ENCODE measurements at places on chromosomes 4 and X. TPM values are rescaled to one million over a fixed set of nuclear protein-coding genes. Genes with fewer than 3 reads are reported as not detected.
A peak's percentile ranks its signal among the peaks of the same experiment; 100 is the strongest.

The NPNT gene
- 1.7 TPM for total RNA-seq

The GIMD1 gene
- not detected for total RNA-seq

- H3K4me1 ChIP-seq: no peaks in the 10 kb centered on the region
- no peak for DNase-seq
- H3K36me3 ChIP-seq: no peaks in the 10 kb centered on the region
- no peak overlapping the region for H3K27ac ChIP-seq
These were observed 25.3 kb upstream of the CLDN24 start for GRCh38 chr4:183347566-183347965.

- no peak overlapping the region for H3K4me3 ChIP-seq
- H3K4me1 ChIP-seq: peaks cover 5% of the 10 kb centered on the region
- H3K36me3 ChIP-seq: no peaks in the 10 kb centered on the region
- DNase-seq: no peak
- peak overlapping the region; percentile 77 for H3K27ac ChIP-seq
- no peaks in the 10 kb centered on the region for H3K27me3 ChIP-seq
These were observed 188.9 kb downstream of the ENOX2 start for GRCh38 chrX:130714135-130714534.

The NR3C2 gene
- total RNA-seq: 2.1 TPM

GRCh38 chrX:17535229-17535628 is 160.2 kb downstream of the NHS start:
- no peak overlapping the region for H3K27ac ChIP-seq
- no peaks in the 10 kb centered on the region for H3K27me3 ChIP-seq
- no peaks in the 10 kb centered on the region for H3K4me1 ChIP-seq
- H3K4me3 ChIP-seq: no peak overlapping the region

- H3K27me3 ChIP-seq: no peaks in the 10 kb centered on the region
- peaks cover 47% of the 10 kb centered on the region for H3K4me1 ChIP-seq
- H3K27ac ChIP-seq: peak overlapping the region; percentile 84
- DNase-seq: peak; percentile 21
These were observed 73.3 kb downstream of the RGS12 start for GRCh38 chr4:3365871-3366842.

The MID2 gene
- 3.7 TPM for total RNA-seq

GRCh38 chr4:73874386-73874785 is 5.2 kb downstream of the CXCL1 start:
- peaks cover 3% of the 10 kb centered on the region for H3K4me1 ChIP-seq
- no peak for DNase-seq
- H3K36me3 ChIP-seq: no peaks in the 10 kb centered on the region
- H3K27me3 ChIP-seq: no peaks in the 10 kb centered on the region

DNA sequence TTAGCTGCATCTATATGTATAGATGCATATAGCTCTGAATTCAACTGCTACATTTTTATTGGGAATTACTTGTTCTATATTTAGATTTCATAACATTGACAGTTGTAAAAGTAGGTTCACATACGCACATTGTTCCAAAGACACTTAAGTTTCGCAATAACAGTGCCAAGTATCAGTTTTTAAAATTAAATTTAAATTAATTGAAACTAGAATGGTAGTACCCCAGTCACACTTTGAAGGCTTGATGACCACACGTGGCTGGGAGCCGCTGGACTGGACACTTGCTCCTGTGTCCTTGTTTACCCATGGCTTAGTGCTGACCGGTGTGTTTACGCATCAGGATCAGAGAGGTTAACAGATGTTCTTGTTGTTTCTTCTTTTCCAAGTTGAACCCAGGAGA is 140.7 kb upstream of the PSAPL1 start:
- H3K27me3 ChIP-seq: no peaks in the 10 kb centered on the region
- no peak overlapping the region for H3K27ac ChIP-seq
- H3K4me1 ChIP-seq: no peaks in the 10 kb centered on the region
- peaks cover 2% of the 10 kb centered on the region for H3K36me3 ChIP-seq
- no peak overlapping the region for H3K4me3 ChIP-seq
- no peak for DNase-seq

- no peak overlapping the region for H3K4me3 ChIP-seq
- H3K27ac ChIP-seq: no peak overlapping the region
- peaks cover 8% of the 10 kb centered on the region for H3K36me3 ChIP-seq
- H3K27me3 ChIP-seq: no peaks in the 10 kb centered on the region
- no peaks in the 10 kb centered on the region for H3K4me1 ChIP-seq
These were observed 13.9 kb upstream of the ETDC start for GRCh38 chrX:135295238-135295943.

GRCh38 chr4:110196871-110197528 is 1.4 kb downstream of the ELOVL6 start:
- H3K27me3 ChIP-seq: no peaks in the 10 kb centered on the region
- peak overlapping the region; percentile 98 for H3K27ac ChIP-seq
- DNase-seq: peak; percentile 74
- peak overlapping the region; percentile 95 for H3K4me3 ChIP-seq
- peaks cover 38% of the 10 kb centered on the region for H3K4me1 ChIP-seq
- H3K36me3 ChIP-seq: no peaks in the 10 kb centered on the region

- no peak overlapping the region for H3K4me3 ChIP-seq
- no peaks in the 10 kb centered on the region for H3K27me3 ChIP-seq
- H3K27ac ChIP-seq: no peak overlapping the region
- H3K4me1 ChIP-seq: no peaks in the 10 kb centered on the region
- no peak for DNase-seq
- no peaks in the 10 kb centered on the region for H3K36me3 ChIP-seq
These were observed 170.4 kb downstream of the PCDH18 start for GRCh38 chr4:137361756-137362470.

- no peaks in the 10 kb centered on the region for H3K4me1 ChIP-seq
- no peaks in the 10 kb centered on the region for H3K27me3 ChIP-seq
- no peak overlapping the region for H3K27ac ChIP-seq
- no peaks in the 10 kb centered on the region for H3K36me3 ChIP-seq
- DNase-seq: no peak
These were observed 15.8 kb upstream of the SPCS3 start for GRCh38 chr4:176303938-176304337.

The P2RY4 gene
- total RNA-seq: 0.28 TPM

The CCDC110 gene
- 1.5 TPM for total RNA-seq

DNA sequence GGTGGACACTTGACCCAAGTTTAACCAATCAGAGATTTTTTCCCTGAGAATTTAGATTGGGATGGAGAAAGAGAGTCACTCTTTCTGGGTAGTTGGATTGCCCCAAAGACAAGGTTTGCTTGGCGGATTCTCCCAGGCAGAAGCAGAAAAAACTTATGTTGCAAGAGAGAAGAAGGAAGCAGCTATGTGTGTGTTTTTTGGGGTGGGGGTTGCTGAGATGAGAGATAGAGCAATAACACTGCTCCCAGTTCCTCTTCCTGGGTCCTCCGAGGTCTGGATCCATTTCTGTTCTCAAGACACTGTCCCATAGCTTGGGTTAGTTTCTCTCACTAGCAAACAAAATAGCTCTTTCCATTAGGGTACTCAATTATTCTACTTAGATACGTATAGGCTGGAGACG is 222.1 kb downstream of the STIM2 start:
- DNase-seq: no peak
- peaks cover 17% of the 10 kb centered on the region for H3K27me3 ChIP-seq
- peaks cover 7% of the 10 kb centered on the region for H3K4me1 ChIP-seq
- H3K4me3 ChIP-seq: no peak overlapping the region
- H3K36me3 ChIP-seq: no peaks in the 10 kb centered on the region
- no peak overlapping the region for H3K27ac ChIP-seq

GRCh38 chr4:39664828-39665731 is 26.4 kb upstream of the SMIM14 start:
- no peak for DNase-seq
- H3K27ac ChIP-seq: no peak overlapping the region
- peaks cover 3% of the 10 kb centered on the region for H3K4me1 ChIP-seq
- H3K27me3 ChIP-seq: no peaks in the 10 kb centered on the region

The DCUN1D4 gene
- 33.9 TPM for total RNA-seq

The HDAC6 gene
- total RNA-seq: 48.1 TPM

GRCh38 chr4:185520119-185520518 is 15.2 kb downstream of the PDLIM3 start:
- H3K27ac ChIP-seq: no peak overlapping the region
- no peaks in the 10 kb centered on the region for H3K4me1 ChIP-seq

The COL4A5 gene
- total RNA-seq: 10.3 TPM

The AFF2 gene
- 1.6 TPM for total RNA-seq

GRCh38 chr4:134567461-134567860 is 365.9 kb upstream of the PABPC4L start:
- H3K4me1 ChIP-seq: no peaks in the 10 kb centered on the region
- H3K4me3 ChIP-seq: no peak overlapping the region
- no peak overlapping the region for H3K27ac ChIP-seq
- H3K27me3 ChIP-seq: no peaks in the 10 kb centered on the region
- H3K36me3 ChIP-seq: no peaks in the 10 kb centered on the region

DNA sequence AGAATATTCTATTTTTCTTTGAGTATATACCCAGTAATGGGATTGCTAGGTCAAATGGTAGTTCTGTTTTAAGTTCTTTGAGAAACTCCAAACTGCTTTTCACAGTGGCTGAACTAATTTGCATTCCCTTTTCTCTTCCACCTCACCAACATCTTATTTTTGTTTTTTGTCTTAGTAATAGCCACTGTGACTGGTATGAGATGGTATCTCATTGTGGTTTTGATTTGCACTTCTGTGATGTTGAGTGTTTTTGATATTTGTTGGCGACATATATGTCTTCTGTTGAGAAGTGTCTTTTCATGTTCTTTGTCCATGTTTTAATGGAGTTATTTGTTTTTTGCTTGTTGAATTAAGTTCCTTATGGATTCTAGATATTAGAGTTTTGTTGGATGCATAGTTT is 24.4 kb downstream of the AIMP1 start:
- peaks cover 20% of the 10 kb centered on the region for H3K36me3 ChIP-seq
- no peak for DNase-seq
- H3K4me3 ChIP-seq: no peak overlapping the region
- no peak overlapping the region for H3K27ac ChIP-seq
- H3K4me1 ChIP-seq: no peaks in the 10 kb centered on the region
- H3K27me3 ChIP-seq: no peaks in the 10 kb centered on the region

- H3K4me3 ChIP-seq: no peak overlapping the region
- no peaks in the 10 kb centered on the region for H3K27me3 ChIP-seq
- no peak for DNase-seq
- no peaks in the 10 kb centered on the region for H3K36me3 ChIP-seq
- H3K27ac ChIP-seq: no peak overlapping the region
These were observed 119.7 kb upstream of the TBC1D9 start for GRCh38 chr4:140875746-140876452.

The UGT2B7 gene
- 5.9 TPM for total RNA-seq

The BCORL1 gene
- 1.7 TPM for total RNA-seq

- H3K27ac ChIP-seq: no peak overlapping the region
- H3K36me3 ChIP-seq: no peaks in the 10 kb centered on the region
- no peaks in the 10 kb centered on the region for H3K4me1 ChIP-seq
- no peaks in the 10 kb centered on the region for H3K27me3 ChIP-seq
- H3K4me3 ChIP-seq: no peak overlapping the region
These were observed 384.5 kb downstream of the GRXCR1 start for GRCh38 chr4:43277003-43277402.

GRCh38 chrX:39443240-39443639 is 642.0 kb downstream of the MID1IP1 start:
- H3K27me3 ChIP-seq: no peaks in the 10 kb centered on the region
- no peaks in the 10 kb centered on the region for H3K36me3 ChIP-seq
- H3K4me3 ChIP-seq: no peak overlapping the region
- no peak for DNase-seq

GRCh38 chr4:100982345-100982744 is 365.0 kb downstream of the PPP3CA start:
- no peaks in the 10 kb centered on the region for H3K27me3 ChIP-seq
- DNase-seq: no peak
- peaks cover 24% of the 10 kb centered on the region for H3K4me1 ChIP-seq
- H3K36me3 ChIP-seq: no peaks in the 10 kb centered on the region
- H3K27ac ChIP-seq: no peak overlapping the region

The TLR10 gene
- 1.9 TPM for total RNA-seq

The TLL1 gene
- total RNA-seq: not detected

The SUV39H1 gene
- 4.0 TPM for total RNA-seq

The MAML3 gene
- total RNA-seq: 3.2 TPM

The TLR8 gene
- total RNA-seq: 4.6 TPM

GRCh38 chr4:44235897-44236296 is 212.7 kb downstream of the KCTD8 start:
- DNase-seq: no peak
- H3K36me3 ChIP-seq: no peaks in the 10 kb centered on the region
- no peaks in the 10 kb centered on the region for H3K4me1 ChIP-seq
- no peaks in the 10 kb centered on the region for H3K27me3 ChIP-seq

The SMARCAD1 gene
- 13.1 TPM for total RNA-seq

DNA sequence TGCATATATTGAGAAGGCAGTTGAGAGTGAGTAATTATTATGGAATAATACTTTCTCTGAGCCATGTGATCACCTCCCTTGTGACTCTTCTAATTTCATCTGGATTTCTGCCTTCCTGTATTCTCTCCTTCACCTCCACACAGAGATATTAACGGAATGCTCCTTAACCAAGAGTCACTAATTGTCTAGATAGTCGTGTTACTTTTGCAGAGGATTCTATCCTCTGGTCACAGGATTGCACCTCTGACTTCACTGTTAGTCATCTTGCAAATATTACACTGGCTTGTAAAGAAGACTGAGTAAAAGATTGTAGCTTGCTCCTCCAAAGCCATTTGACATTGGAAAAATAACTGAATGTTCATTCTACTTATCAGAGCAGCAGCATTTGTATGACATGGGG is 160.9 kb downstream of the SH2D1A start:
- no peaks in the 10 kb centered on the region for H3K4me1 ChIP-seq
- H3K27ac ChIP-seq: no peak overlapping the region
- DNase-seq: no peak
- no peaks in the 10 kb centered on the region for H3K36me3 ChIP-seq
- H3K27me3 ChIP-seq: no peaks in the 10 kb centered on the region

The TMEM184C gene
- 31.4 TPM for total RNA-seq

DNA sequence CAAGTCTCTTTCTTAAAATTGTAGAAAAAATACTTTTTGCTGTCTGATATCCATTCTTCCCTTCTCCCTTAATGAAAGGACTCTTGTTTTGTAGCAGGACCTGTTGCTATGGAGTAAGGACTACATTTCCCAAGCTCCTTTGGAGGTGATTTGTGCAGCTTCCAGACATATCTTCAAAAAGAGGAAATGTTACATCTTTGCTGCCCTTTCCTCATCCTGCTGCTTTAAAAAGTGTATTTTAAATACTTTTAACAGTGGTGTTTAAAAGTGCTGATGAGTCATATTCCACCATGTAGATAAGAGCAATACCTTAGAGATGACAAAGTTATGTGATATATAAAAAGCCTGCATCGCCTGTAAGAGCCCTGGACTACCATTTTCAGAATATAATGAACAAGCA is 98.7 kb downstream of the CFAP299 start:
- no peak overlapping the region for H3K27ac ChIP-seq
- H3K36me3 ChIP-seq: no peaks in the 10 kb centered on the region
- no peaks in the 10 kb centered on the region for H3K4me1 ChIP-seq
- H3K27me3 ChIP-seq: no peaks in the 10 kb centered on the region

The SPANXC gene
- total RNA-seq: not detected

GRCh38 chr4:8129136-8129535 is 29.5 kb downstream of the ABLIM2 start:
- H3K27me3 ChIP-seq: no peaks in the 10 kb centered on the region
- H3K36me3 ChIP-seq: no peaks in the 10 kb centered on the region
- no peak overlapping the region for H3K27ac ChIP-seq
- H3K4me3 ChIP-seq: no peak overlapping the region
- no peaks in the 10 kb centered on the region for H3K4me1 ChIP-seq

GRCh38 chr4:11598591-11598990 is 169.9 kb upstream of the HS3ST1 start:
- no peaks in the 10 kb centered on the region for H3K27me3 ChIP-seq
- H3K4me3 ChIP-seq: no peak overlapping the region
- no peak for DNase-seq
- no peaks in the 10 kb centered on the region for H3K4me1 ChIP-seq
- no peaks in the 10 kb centered on the region for H3K36me3 ChIP-seq
- H3K27ac ChIP-seq: no peak overlapping the region
